ENCODE measurements at places on chromosomes 6 and 20.

GRCh38 chr6:129006724-129007514 lies 124.0 kb downstream of the LAMA2 start:
- DNase-seq: no peak

- DNase-seq: peak; percentile 83
These were observed 4.5 kb upstream of the EBF4 start for GRCh38 chr20:2688041-2688591.

GRCh38 chr6:170035901-170036304 lies 255.0 kb downstream of the DLL1 start:
- DNase-seq: no peak

DNA sequence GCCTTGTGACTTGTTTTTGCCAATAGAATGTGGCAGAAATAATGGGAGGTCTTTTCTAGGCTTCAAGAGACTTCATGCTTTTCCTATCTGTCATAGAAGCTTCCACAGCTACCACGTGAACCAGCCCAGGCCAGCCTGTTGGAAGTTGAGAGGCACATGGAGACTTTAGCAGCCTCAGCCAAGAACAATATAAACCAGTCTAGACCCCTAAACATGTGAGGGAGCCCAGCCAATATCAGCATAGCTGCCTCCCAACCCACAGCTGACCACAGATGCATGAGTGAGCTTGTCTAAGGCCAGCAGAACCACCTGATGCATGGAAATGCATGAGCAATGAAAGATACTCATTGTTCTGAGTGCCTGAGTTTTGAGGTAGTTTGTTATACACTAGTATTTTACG lies 540.7 kb upstream of the BTBD3 start:
- DNase-seq: no peak

- DNase-seq: no peak
These were observed 5.8 kb upstream of the TBXT start for GRCh38 chr6:166173281-166173951.

GRCh38 chr6:95263840-95264239 lies 313.5 kb upstream of the MANEA start:
- no peak for DNase-seq

DNA sequence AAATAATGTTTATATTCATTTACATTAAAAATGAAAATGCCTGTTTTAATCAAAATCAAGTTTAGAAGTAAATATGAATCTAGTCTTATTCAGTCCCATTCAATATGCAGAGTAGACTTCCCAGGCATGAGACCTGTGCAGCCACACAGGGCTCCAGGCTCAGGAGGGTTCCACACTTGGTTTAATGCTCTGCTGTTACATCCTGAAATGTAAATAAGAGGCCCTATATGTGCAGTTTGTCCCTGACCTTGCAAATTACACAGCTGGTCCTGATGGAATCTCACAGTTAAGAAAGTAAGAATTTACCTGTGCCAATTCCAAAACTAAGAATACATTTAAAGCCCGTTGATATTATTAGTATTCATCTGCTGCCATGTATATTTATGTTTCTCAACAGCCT lies 79.4 kb downstream of the ARHGAP18 start:
- DNase-seq: no peak

- no peak for DNase-seq
These were observed 119.9 kb downstream of the HFE start for GRCh38 chr6:26206868-26207801.

DNA sequence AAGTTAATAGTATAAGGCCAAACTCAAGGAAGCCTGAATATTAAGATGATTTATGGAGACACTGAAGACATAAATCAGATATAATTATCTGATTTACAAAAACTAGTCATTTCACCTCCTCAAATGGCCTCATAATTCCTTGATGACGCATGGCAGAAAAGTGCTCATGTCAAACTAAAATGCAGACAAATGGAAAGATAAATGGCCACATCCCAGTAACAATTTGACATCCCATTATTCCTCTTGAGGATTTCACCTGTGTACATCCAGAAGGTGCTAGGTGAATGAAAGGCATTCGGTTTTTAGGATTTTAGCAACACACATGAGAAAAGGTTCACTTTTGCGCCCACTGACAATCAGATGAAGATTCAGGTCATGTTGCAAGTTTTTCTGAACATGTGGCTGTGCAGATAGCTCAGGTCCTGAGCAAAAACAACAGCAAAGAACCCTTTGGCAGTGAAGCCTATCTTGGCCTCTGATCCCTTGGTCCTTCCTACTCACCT lies 24.2 kb downstream of the SGK1 start:
- no peak for DNase-seq

DNA sequence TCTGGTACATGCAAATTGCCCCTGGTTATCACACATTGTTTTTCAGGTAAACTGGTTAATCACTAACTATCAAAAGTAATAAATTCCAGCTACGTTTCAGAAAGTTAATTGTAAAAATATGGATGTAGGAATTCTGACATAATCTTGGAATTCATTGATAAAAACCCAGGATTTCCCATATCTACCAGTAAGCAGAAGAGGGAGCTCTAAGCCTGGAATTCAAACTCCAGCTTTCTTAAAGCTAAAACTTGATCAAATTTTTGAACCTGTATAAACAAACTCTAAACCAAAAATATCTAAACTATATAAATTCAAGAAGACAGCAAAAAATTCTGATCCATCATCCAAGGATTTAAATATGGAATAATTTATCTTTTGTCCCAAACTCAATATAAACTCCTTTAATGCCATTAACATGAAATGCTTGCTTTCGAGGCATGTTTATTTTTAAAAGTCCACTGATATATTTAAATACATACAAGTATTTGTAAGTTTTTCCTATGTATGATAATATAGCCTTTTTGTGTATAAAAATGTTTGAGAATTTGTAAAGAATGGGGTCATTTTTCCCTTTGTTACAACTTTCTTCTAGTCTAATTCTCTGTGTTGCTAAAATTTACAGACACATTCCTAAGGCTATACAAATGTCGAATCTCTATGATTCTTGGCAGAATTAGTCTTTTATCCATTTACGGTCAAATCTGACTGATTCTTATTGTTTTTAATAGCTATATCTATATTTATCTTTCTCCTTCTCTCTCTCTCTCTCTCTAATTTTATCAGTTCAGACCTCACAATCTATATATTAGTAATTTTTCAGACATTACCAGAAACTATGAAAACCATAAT lies 91.4 kb upstream of the RNF217 start:
- DNase-seq: no peak

DNA sequence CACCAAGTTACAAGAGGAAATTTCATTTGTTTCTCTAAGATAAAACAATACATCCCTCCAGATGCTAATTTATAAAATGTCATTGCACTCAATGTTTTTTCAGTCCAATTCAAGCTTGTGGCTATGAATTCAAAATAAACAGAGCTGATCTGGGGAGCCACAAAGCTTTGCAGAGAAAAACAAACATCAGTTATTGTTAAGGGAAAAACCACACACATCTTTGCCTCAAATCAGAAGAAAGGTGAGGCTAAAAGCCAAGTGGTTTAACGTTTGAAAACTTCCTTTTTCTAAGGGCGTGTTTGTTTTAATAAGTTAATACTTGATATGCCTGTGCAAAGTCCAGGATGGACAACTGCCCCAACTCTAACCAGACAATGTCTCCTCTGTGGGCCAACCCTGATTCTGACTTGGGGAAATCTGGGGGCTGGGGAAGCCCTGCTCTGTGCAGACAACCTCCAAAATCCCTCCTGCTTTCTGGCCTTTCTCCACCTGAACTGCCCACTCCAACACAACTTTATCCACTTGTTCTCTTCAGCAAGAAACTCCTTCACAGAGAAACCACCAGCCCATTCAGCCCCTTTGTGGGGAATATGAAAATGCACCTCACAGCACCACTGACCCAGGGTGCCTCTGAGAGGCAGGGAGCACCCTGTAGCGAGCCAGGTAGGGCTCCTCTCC lies 44.6 kb upstream of the NT5E start:
- no peak for DNase-seq

DNA sequence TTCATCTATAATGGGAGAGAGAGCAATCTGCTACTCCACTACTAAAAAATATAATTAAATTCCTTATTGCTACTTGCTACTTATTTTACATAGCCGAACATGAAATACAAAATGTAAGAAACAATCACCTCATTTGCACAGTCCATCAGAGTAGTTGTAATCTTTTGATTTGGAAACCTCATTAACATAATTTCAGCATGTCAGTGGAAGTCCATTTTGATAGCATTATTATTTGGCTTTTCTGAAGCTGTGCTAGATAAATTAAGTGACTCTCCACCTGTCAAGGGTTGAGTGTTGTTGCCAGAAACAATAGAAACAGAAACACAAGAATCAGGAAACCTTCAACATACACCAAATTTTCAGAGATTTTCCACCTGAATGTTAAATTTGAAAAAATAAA lies 250.0 kb downstream of the RFPL4B start:
- DNase-seq: no peak

DNA sequence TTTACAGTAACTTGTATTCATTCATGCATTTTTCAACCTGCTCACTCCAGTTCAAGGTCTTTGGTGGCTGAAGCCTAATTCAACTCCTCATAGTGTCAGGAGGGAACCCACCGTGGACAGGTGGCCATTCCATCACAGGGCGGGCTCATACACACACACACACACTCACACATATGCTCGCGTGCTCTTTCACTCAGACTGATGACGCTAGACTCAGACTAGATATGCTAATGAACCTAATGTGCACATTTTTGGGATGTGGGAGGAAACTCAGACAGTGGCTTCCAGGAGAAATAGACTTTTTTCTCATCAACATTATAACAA lies 56.7 kb downstream of the TRIM27 start:
- DNase-seq: peak; percentile 55
